ENCODE measurements at places on chromosomes 3 and 15.
A peak's percentile ranks its signal among the peaks of the same experiment; 100 is the strongest.

DNA sequence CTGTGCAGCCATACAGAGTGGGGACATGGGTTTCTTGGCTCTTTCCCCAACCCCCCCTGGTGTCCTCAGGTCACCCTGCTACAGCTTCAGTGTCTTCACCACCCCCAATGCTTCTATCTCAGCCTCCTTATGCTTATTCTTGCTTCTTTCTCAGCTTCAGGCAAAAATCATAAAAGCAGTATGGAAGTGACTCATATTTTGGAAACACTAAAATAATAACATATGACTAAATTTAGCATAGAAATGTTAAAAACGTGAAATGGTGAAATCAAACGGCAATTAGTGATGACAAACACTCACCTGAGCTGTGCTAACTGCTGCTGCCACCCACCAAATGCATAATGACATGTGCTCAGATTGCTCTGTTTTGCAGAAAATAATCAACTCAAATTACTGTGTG lies 475.2 kb upstream of the EPHA3 start:
- no peaks in the 10 kb centered on the region for H3K36me3 ChIP-seq
- no peak for DNase-seq
- no peaks in the 10 kb centered on the region for H3K4me1 ChIP-seq
- H3K4me3 ChIP-seq = no peak overlapping the region
- H3K27me3 ChIP-seq = no peaks in the 10 kb centered on the region

GRCh38 chr15:31364301-31365031 lies 37.8 kb downstream of the KLF13 start:
- no peak for DNase-seq
- H3K27ac ChIP-seq = no peak overlapping the region
- no peaks in the 10 kb centered on the region for H3K27me3 ChIP-seq

GRCh38 chr3:12830785-12831156 lies 10.6 kb downstream of the RPL32 start:
- peaks cover 44% of the 10 kb centered on the region for H3K36me3 ChIP-seq
- no peak for DNase-seq
- no peak overlapping the region for H3K4me3 ChIP-seq
- no peaks in the 10 kb centered on the region for H3K4me1 ChIP-seq
- no peaks in the 10 kb centered on the region for H3K27me3 ChIP-seq
- H3K27ac ChIP-seq = no peak overlapping the region

- H3K36me3 ChIP-seq = peaks cover 31% of the 10 kb centered on the region
- no peak for DNase-seq
- H3K4me3 ChIP-seq = no peak overlapping the region
- peaks cover 11% of the 10 kb centered on the region for H3K4me1 ChIP-seq
Observed at GRCh38 chr3:47096959-47097358, 67.0 kb downstream of the SETD2 start.

DNA sequence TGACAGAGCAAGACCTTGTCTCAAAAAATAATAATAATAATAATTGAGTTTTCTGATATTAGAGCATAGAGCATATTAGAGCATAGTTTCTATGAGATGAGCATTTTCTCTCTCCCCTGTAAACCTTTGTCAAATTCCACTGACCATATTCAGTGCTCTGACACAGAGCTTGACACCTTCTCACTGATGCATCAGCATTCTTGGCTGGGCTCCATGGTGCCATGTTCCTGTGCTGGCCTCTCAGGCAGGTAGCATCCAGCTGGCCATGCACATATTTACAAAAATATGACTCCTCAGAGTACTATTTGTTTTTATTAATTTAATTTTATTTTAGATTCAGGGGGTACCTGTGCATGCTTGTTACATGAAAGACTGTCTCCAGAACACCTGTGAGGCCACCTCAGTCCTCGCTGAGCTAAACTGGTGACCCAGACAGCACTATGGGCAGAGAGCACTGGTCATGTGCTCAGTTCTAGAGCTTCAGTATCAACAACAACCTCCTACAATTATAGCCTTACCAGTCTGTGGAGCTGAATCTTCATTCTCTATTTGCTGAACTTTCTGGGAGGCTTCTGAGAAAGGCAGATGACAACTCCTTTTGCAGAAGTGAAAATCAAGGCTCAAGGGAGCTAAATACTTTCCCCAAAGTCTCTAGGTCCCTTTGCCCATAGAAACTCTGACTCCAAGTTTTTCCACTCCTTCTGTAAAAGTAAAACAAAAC lies 21.6 kb upstream of the SLC28A2 start:
- no peak overlapping the region for H3K27ac ChIP-seq
- no peaks in the 10 kb centered on the region for H3K36me3 ChIP-seq
- no peaks in the 10 kb centered on the region for H3K27me3 ChIP-seq

- H3K36me3 ChIP-seq = no peaks in the 10 kb centered on the region
- H3K27ac ChIP-seq = no peak overlapping the region
- no peaks in the 10 kb centered on the region for H3K27me3 ChIP-seq
- H3K4me3 ChIP-seq = no peak overlapping the region
- peaks cover 14% of the 10 kb centered on the region for H3K4me1 ChIP-seq
Observed at GRCh38 chr3:128984596-128984995, 9.3 kb downstream of the CFAP92 start.

GRCh38 chr15:86616771-86617170 lies 537.1 kb downstream of the AGBL1 start:
- H3K36me3 ChIP-seq = no peaks in the 10 kb centered on the region
- no peak overlapping the region for H3K27ac ChIP-seq
- DNase-seq = no peak
- H3K4me1 ChIP-seq = peaks cover 2% of the 10 kb centered on the region

GRCh38 chr15:72866182-72866581 lies 82.6 kb upstream of the ADPGK start:
- peaks cover 2% of the 10 kb centered on the region for H3K27me3 ChIP-seq
- H3K36me3 ChIP-seq = no peaks in the 10 kb centered on the region
- H3K27ac ChIP-seq = no peak overlapping the region
- DNase-seq = no peak

- H3K27me3 ChIP-seq = no peaks in the 10 kb centered on the region
- no peak for DNase-seq
- no peak overlapping the region for H3K27ac ChIP-seq
- H3K4me3 ChIP-seq = no peak overlapping the region
- H3K36me3 ChIP-seq = no peaks in the 10 kb centered on the region
- peaks cover 17% of the 10 kb centered on the region for H3K4me1 ChIP-seq
Observed at GRCh38 chr3:37971467-37971866, 19.1 kb upstream of the VILL start.

- no peaks in the 10 kb centered on the region for H3K36me3 ChIP-seq
- no peaks in the 10 kb centered on the region for H3K4me1 ChIP-seq
- no peak overlapping the region for H3K4me3 ChIP-seq
- no peak for DNase-seq
- no peaks in the 10 kb centered on the region for H3K27me3 ChIP-seq
Observed at GRCh38 chr3:135497979-135498378, 467.5 kb upstream of the PPP2R3A start.

DNA sequence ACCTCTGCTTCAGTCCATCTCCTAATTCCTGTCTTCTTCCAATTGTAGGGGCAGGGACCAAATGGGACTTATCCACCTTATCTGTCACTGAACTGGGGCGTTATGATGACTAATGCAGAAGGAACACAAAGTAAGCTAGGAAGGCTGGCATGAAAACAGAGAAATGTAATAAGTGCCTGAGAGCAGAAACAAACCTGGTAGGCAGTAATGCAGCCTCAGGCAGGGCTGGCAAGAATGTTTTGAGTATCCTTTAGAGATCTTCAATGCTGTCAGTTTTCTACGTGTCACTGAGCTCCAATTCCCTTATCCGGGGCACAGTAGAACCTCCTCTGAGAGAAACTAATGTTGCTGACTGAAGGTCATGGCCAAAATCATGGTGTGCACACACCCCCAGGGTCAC lies 246.2 kb upstream of the TBL1XR1 start:
- no peak overlapping the region for H3K27ac ChIP-seq
- no peak overlapping the region for H3K4me3 ChIP-seq
- no peaks in the 10 kb centered on the region for H3K36me3 ChIP-seq
- no peaks in the 10 kb centered on the region for H3K27me3 ChIP-seq
- no peak for DNase-seq
- peaks cover 5% of the 10 kb centered on the region for H3K4me1 ChIP-seq

- no peaks in the 10 kb centered on the region for H3K27me3 ChIP-seq
- H3K4me1 ChIP-seq = no peaks in the 10 kb centered on the region
- H3K27ac ChIP-seq = peak within 1 kb of the TSS; percentile 89
- no peaks in the 10 kb centered on the region for H3K36me3 ChIP-seq
- H3K4me3 ChIP-seq = peak within 1 kb of the TSS; percentile 93
Observed at GRCh38 chr3:191329654-191330529, at the start of gene UTS2B. TSS of gene UTS2B (minus strand) at chr3:191330526. CDS start at chr3:191282189, 48,337 bp downstream.

- no peaks in the 10 kb centered on the region for H3K27me3 ChIP-seq
- H3K4me1 ChIP-seq = no peaks in the 10 kb centered on the region
- no peak overlapping the region for H3K27ac ChIP-seq
- no peak overlapping the region for H3K4me3 ChIP-seq
Observed at GRCh38 chr3:37138816-37139215, 35.6 kb downstream of the LRRFIP2 start.

DNA sequence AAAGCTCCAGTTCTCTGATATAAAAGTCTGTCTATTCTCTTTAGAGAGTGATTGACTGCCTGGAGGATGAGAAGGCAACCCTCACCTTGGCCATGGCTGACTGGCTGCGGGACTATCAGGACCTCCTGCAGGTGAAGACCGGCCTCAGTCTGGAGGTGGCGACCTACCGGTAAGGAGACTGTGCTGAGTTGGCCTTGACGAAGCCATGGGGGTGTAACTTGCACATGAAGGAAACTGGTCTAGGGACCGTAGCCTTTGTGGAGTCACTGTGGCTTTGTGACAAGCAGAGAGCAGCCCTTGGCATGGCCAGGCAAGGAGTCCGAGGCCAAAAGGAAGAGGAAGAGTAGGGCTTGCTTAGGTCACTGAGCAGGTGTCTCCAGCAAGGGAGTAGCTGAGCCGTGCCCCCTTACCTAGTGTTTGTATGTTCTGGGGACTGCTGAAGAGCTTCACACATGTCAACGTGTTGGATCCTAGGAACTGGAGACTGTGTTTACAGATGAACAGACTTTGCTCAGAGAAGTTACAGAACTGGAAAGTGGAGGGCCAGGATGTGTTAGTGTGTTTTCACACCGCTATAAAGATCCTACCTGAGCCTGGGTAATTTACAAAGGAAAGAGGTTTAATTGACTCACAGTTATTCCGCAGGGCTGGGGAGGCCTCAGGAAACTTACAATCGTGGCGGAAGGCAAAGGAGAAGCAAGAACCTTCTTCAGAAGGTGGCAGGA lies 8.8 kb downstream of the SYNM start:
- peaks cover 20% of the 10 kb centered on the region for H3K36me3 ChIP-seq
- H3K4me1 ChIP-seq = no peaks in the 10 kb centered on the region
- no peak for DNase-seq
- H3K27ac ChIP-seq = no peak overlapping the region
- no peaks in the 10 kb centered on the region for H3K27me3 ChIP-seq

DNA sequence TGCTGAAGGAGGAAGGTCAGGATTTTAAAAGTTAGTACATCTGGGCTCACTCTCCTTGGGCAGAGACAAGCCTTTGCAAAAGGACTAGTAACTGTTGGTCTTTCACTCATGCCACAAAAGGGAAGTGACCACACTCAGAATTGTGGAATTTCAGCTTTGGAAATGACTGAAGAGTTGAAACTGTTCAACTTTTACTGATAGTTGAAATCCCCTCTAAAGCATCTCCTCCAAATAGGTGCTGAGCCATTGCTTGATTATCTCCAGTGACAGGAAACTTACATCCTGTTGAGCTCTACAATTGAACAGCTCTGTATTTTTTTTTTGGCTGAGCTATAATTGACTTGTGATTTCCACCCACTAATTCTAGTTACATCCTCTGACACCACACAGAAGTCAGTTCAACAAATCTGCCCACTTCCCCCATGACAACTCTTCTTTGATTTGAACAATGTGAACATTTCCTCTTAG lies 254.8 kb upstream of the TPRG1 start:
- H3K36me3 ChIP-seq = no peaks in the 10 kb centered on the region
- H3K27me3 ChIP-seq = no peaks in the 10 kb centered on the region
- H3K4me3 ChIP-seq = no peak overlapping the region

GRCh38 chr3:60582288-60582687 lies 669.0 kb downstream of the FHIT start:
- H3K36me3 ChIP-seq = no peaks in the 10 kb centered on the region
- no peaks in the 10 kb centered on the region for H3K4me1 ChIP-seq
- no peaks in the 10 kb centered on the region for H3K27me3 ChIP-seq
- H3K27ac ChIP-seq = no peak overlapping the region
- no peak overlapping the region for H3K4me3 ChIP-seq

DNA sequence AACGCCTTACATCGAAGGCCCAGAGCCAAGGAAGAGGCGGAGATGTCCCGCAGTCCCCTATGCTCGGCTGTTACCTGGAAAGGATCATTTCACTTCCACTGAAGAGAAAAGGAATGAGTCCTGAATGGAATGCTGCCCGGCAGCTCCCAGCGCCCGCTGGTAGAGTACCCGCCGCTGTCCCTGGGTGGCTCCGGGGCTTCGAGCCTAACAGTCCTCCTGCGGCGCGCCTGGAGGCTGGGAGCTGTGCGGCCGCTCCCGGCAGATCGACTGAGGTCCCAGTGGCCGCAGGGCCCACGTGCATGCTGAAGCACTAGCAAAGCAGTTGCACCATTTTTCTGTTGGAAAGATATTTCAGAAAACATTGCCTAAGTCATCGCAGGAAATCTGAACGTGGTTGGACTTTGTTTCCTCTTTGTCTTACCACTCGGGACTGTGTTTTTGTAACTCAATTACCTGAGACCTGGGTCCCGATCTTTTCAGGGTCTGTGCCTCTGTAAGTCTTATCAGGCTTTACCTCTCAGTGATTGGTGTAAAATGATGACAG lies 984 bp downstream of the RNU6-1 start:
- peaks cover 12% of the 10 kb centered on the region for H3K4me1 ChIP-seq
- DNase-seq = peak; percentile 70
- H3K27ac ChIP-seq = no peak overlapping the region
- peak overlapping the region; percentile 78 for H3K4me3 ChIP-seq

DNA sequence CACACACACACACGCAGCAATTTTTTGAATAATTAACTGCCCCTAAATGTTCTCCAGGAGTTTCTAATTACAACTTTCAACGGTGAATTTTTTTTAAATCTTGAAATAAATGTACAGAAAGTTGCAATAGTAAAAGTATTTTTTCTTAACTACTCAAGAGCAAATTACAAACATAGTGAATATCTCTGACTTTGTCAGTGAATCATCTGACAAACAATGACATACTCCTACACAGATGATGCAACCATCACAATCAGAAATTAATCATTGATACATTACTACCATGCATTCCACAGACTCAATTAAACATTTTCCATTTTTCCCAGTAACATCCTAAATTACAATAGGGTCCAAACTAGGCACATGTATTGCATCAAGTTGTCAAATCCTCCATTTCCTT lies 597.3 kb downstream of the NAALADL2 start:
- H3K4me1 ChIP-seq = peaks cover under 1% of the 10 kb centered on the region
- no peak overlapping the region for H3K27ac ChIP-seq
- no peaks in the 10 kb centered on the region for H3K36me3 ChIP-seq
- no peak for DNase-seq
